ENCODE measurements at places on chromosomes 16 and 17.

- DNase-seq, result no peak
Observed at GRCh38 chr17:79038545-79039135, 14.7 kb downstream of the C1QTNF1 start.

GRCh38 chr17:76268015-76268749 is 3.0 kb downstream of the UBALD2 start:
- DNase-seq, result peak; percentile 59

DNA sequence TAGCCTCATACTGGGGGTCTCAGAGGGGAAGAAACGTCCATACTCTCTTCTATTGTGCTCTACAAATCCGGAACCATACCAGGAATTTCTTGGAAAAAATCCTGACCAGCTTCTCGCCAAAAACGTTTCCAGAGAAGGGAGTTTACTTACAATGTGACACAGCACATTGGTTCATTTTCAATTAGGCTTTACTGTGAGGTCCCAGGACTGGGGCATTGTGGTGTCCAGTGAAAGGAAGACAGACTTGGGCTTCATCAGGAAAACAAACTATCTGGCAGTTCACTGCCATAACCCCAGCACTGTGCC is 14.7 kb downstream of the MPP2 start:
- no peak for DNase-seq

DNA sequence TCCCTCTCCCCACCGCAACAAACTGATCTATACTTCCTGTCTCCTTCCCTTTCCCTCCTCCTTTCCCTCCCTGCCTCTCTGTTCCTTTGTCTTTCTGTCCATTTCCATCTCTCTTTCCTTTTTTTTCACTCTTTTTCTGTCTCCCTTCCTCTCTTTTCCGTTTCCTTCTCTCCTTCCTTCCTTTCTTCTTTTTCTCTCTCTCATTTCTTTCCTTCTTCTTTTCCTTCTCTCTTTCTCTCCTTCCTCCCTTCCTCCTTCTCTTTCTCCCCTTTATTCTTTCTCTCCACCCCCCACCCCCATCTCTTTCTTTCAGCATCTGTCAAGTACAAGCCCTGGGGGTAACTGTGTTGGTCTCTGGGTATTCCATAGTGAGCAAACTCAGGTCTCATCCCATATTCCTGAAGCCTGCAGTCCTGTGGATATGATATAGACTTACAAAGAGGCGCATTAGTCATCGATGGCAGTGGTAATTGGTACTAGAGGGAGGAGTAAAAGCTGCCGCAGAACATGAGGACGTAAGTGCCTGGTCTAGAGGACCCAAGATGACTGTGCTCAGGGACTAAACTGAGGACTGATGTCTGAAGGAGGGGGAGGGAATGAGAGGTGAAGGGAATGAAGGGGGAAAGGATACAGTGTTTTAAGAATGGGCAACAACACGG is 50.4 kb downstream of the VAT1L start:
- no peak for DNase-seq
